Mesenteric fat pad (tissue), 1 donor: ENCODE measurements at places on chromosomes 3 and 15. TPM values are rescaled to one million over a fixed set of nuclear protein-coding genes. Genes with fewer than 3 reads are reported as not detected.
A peak's percentile ranks its signal among the peaks of the same experiment; 100 is the strongest.

DNA sequence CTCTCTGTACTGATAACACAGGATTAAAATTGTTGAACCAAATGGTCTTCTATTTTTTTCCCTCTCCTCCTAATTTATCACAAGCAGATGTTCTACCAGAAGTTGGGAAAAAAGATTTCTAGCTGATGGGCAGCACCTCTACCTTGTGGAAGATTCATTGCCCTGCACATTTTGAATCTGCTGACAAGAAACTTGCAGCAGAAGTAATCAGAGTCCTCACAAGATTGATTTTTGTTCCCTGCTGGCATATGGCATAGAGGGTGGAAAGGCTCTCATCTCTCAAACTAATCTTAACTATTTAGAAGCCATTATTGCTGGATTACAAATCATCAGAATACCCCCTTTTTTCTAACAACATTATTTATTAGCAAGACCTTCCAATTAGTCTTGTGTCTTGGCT, 148.9 kb upstream of the MEIS2 start:
- DNase-seq, result no peak

DNA sequence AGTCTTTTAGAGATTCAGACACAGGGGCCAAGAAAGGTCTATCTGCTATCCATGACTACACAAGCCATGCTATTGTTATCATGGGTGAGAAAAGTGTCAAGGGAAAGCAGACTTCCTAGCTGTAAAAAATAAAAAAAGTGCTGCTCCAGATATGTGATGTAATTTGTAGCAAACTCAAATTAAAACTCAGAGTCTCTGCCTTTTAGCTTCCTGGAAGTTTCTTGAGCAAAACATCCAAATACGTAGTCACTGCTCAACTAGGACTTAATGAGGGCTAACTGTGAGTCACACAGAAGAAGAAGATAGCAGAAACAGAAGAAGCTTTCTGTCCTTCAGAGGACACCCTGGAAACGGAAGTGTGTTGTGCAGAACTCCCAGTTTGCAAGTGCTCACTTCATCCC, 393.4 kb upstream of the NR2F2 start:
- DNase-seq, result no peak

DNA sequence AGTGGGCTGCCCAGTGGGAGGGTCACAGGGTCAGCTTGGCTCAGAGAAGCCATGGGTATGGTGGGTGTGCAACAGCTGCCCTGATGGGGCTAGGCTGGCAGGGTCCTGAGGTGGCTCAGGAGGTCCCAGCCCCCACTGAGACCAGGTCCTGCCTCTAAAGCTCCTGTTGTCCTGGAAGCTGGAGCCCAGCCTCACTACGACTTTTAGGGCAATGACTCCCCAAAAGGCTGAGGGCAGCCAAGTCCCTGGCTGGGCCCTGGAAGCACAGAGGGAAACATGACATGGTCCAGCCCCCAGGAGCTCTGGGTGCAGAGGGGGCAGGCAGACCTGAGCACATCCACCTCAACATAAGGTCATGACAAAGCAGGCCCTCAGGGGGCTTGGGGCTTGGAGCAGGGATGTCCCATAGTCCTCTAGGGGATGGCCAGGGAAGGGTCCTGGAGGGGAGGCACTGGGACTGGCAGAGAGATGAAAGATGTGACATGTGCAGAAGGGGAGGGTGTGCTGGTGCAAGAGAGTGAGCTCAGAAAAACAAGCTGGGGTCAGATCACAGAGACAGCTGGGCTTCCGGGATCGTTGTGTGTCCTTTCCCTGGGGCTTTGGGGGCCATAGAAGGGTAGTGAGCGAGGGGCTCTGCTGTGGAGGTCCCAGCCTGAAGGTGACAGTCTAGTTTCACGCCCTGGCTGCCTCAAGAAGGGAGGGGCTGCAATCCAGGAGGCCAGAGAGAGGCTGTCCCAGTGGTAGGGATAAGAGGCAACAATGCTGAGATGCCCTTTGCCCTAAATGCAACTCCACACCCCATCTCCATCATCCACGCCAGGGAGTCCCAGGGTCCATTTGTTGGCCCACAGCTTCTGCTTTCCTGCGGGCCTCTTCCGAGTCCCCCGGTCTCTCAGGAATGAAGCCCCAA, 639 bp upstream of the ITIH3 start:
- DNase-seq, result no peak

DNA sequence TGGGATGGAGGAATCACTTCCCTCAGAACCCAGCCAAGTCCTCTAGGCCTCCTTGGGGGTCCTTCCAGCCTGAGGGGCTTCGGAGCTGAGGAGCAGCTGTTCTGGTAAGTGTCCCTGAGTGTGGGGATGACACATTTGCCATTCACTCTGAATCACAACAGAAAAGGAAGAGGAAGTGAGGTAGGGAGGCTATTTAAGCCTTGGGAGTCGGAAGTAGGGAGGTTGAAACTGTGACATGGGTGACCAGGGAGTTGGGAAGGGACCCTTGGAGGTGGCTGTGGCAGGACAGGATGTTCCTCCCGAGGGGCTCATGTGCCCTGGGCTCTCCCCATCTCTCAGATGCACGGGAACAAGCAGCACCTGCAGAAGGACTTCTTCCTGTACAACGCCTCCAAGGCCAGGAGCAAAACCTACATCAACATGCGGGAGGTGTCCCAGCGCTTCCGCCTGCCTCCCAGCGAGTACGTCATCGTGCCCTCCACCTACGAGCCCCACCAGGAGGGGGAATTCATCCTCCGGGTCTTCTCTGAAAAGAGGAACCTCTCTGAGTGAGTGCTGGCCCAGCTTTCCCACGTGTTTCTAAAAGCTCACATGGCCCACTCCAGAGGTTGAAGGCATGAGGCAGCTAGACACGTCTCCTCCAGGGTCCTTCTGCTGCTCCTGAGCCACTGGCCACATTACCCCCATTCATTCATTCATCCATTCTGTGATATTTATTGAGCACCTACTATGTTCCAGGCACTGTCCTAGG, 43.3 kb downstream of the CAPN3 start:
- DNase-seq, result peak; percentile 73

DNA sequence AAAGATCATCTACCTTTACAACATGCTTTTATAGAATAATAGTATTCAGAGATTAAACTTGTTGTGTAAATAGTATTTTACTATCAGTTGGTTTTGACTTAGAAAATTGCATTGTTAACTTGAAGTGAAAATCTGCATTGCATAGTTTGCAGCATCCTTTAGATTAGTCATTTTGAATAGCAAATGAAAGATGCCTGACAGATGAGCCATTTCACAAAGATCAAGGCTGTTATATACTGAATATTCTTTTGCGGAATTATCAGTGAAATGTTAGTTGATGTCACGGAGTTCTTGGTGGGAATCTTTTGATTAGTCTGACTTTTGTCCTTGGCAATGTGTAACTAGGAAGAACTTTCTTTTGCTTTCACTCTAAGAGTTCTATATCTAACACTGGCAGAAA, 24.5 kb downstream of the RSRC1 start:
- DNase-seq, result no peak

DNA sequence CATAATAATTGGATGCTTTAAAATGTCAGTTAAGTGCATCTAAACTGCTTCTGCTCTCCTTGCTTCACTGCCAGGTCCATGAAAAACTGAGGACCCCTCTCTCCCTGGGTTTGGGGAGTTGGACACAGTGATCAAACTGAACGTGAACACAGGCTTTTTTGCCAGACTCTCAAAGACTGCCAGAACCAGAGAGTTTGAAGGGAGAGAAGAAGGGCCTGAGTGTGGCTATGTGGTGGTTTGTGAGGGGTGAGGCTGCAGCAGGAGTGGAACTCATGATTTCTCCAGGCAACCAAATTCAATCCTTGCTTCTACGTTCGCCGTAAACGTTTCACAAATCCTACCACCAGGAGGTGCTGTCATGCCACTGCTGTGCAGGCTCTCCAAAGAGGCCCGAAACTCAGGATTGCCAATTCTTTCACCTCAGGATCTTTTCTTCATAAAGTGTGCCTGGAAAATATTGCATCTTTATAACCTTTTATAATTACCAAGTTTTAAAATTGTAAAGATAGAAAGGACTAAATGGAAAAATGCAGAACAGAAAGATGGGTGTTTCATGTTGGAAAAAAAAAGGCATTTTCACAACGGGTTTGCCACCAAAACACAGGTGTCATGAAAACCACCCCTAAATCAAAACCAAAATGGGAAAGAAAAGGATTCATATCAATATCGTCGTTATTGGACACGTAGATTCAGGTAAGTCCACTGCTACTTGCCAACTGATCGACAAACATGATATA, 19.7 kb downstream of the TM4SF4 start:
- no peak for DNase-seq

DNA sequence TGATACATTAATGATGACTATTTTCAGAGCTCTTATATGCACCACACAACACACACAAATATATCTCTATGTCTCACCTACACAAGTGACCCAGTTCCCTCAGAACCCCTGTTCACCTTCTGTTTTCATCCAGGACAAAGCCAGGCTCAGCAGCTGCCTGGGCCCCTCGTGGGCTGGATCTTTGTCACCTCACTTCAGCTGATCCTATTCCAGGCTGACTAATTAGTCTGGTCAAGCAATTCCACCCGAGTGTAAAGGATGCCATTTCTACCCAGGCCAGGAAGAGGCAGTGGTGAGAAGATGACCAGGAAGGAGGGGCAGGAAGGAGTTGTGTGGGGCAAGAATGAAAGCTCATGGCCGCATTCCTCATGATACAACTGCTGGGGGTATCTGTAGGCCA, 62.3 kb downstream of the DHX30 start:
- peak; percentile 18 for DNase-seq

DNA sequence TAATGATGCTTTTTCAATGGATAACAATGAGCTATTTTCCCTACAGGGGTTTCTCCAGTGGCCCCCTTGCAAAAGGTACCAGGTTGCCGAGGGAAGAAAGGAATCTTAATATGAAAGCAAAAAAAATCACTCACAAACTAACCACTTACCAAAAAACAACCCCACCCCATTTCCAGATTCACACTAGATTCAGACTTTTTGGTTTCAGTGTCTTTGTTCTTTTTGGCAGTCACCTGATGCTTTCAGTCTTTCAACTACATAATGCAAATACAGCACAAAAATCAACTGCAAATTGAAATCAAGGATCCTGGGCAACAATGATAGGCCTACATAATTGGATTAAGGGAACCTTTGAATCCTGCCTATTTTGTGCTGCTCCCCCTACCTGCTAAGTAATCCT, 71.1 kb upstream of the RAP2B start:
- DNase-seq, result no peak

- DNase-seq, result no peak
Observed at GRCh38 chr3:173932624-173933023, 535.1 kb downstream of the NLGN1 start.

GRCh38 chr3:33829720-33830119, 31.3 kb downstream of the PDCD6IP start:
- DNase-seq, result no peak

DNA sequence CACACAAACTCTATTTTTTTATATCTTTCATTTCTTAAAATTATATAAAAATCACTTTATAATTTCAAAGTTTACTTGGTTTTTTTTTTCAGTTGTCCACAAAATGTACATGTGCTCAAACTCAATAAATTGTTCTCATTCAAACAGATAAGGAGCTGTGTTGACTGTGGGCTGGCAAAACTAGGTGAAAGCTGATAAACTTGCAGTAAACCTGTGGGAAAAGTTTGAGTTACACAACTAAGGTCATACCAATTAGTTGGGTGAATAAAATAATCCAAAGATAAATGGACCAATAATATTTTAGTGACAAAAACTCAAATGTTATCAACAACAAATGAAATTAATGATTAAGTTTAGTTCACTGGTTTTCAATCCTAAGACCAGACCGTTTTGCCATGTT, 12.6 kb upstream of the UPK1B start:
- DNase-seq, result no peak

GRCh38 chr3:56975567-56975966, 84.9 kb upstream of the SPATA12 start:
- no peak for DNase-seq

GRCh38 chr3:138470687-138471086, 36.3 kb downstream of the ESYT3 start:
- DNase-seq, result peak; percentile 65

Gene GOLGA6L24
- not detected for total RNA-seq

Gene LCTL
- total RNA-seq, result not detected

Gene ACP3
- 2.5 TPM for total RNA-seq

Gene PRSS50
- total RNA-seq, result not detected

Gene TRPC1
- total RNA-seq, result 4.2 TPM

Gene GOLGA8B
- 39.8 TPM for total RNA-seq
